ENCODE measurements at places on chromosomes 3 and 15. TPM values are rescaled to one million over a fixed set of nuclear protein-coding genes. Genes with fewer than 3 reads are reported as not detected.

- peak; percentile 42 for DNase-seq
These were observed 30.3 kb upstream of the SEMA3F start for GRCh38 chr3:50124800-50125178.

GRCh38 chr15:82543160-82543559 lies 2.9 kb upstream of the RPS17 start:
- no peak for DNase-seq

- no peak for DNase-seq
These were observed 66.8 kb upstream of the BCHE start for GRCh38 chr3:165903885-165904630.

- no peak for DNase-seq
These were observed 17.0 kb upstream of the ITGB5 start for GRCh38 chr3:124903896-124904834.

- DNase-seq, result no peak
These were observed 3.3 kb downstream of the ADAM10 start for GRCh38 chr15:58746174-58746573.

- DNase-seq, result no peak
These were observed 20.2 kb downstream of the HDAC11 start for GRCh38 chr3:13500133-13500885.

The CYP11A1 gene
- 1.1 TPM for polyA plus RNA-seq

The TMEM212 gene
- polyA plus RNA-seq, result not detected

The MINAR1 gene
- 0.46 TPM for polyA plus RNA-seq
